Fibroblast of skin of left quadriceps (primary cell): ENCODE measurements at places on chromosomes 12 and 14.

GRCh38 chr12:40028296-40028695, 77.6 kb downstream of the SLC2A13 start:
- DNase-seq = no peak

DNA sequence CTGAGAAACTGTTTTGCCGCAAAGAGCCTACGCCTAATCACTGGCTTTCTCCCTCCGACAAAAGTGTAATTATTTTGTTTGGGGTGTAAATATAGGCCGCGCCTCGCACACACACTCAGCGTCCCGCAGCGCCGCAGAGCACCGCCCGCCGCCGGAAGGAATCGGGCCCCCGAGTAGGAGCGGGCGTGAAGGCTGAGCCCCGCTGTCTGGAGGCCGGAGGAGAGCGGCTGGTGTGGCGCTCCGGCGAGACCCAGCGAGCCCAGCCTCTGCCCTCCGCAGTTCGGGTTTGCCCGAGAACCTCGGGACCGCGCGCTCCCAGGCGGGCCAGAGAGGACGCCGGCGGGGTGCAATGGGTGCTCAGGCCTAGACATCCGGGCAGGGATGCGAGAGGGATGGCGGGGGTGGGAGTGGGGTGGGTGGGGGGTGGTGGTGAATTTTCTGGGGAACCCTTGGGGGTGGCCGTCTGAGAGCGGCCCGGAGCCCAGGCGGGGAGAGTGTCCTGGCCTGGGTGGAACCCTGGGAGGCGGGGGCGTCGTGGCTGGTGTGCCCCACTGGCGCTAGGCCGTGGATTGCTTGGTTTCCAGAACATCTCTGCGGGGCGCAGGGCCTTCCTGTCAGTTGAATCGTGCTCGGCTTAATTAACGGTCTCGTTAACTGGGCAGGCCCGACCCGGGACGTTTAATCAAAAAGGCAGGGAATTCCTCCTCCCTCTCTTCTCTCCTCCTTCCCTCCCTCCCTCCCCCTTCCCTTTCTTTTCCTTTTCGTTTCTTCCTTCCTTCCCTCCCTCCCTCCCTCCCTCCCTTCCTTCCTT, 4.7 kb upstream of the LHX5 start:
- no peak for DNase-seq

- DNase-seq = peak; percentile 3
These were observed 28.0 kb downstream of the CEP290 start for GRCh38 chr12:88113871-88114270.

DNA sequence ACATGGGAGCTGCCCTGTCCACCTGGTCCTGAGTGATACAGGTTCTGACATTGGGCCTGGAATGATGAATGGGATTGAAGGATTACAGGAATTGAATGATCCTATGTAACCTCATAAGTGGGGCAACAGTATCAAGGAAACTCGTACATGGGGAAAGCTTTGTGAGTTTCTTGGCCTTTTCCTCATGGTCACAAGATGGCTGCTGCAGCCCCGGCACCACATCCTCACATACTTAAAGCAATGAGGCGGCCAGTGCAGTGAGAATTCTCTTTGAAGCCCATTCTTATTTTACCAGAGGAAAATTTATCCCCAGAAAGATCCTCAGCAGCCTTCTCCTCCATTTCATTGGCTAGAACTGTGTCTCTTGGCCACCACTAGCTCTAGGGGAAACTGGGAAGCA, 91.9 kb downstream of the AACS start:
- no peak for DNase-seq

- no peak for DNase-seq
These were observed 163.1 kb downstream of the CACNA1C start for GRCh38 chr12:2215709-2216560.

DNA sequence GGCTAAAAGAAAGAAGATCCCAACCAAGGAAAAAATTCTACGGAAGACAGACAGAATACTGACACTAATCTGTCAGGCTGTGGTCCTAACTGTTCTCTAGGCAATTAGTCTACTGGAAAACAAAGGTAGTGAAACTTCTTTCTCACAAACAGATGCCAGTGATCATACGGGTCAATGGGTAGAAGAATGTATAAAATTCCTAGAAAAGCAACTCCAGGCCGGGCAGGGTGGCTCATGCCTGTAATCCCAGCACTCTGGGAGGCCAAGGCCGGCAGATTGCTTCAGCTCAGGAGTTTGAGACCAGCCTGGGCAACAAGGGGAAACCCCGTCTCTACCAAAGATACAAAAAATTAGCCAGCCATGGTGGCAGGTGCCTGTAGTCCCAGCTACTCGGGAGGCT, 64.8 kb downstream of the HECTD4 start:
- DNase-seq = no peak

GRCh38 chr12:11876307-11876706, 194.4 kb upstream of the BCL2L14 start:
- DNase-seq = no peak

DNA sequence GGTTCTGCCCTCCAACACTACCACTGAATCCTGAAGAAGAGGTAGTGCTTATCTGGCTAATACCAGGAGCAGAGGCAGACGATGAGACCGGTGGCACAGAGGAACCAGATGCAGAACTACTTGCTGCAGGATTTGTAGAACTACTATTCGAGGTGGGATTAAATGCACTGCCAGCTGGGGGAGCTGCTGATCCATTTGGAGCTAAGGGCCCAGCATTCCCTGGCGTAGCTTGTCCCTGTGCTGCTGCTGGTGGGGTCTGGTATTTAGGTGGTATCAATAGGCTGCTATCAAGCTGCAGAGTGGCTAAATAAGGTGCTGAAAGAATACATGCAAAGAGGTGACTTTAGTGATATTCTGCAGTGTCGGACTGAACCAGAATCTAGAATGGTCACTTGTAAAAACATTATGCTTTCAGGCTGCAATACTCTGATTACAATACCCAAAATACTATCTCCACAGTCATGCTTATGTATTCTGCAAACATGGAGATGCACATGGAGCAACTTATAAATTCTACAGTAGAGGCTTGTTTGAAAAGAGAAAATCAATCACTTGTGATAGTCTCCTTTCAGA, 294.2 kb downstream of the MED13L start:
- no peak for DNase-seq

DNA sequence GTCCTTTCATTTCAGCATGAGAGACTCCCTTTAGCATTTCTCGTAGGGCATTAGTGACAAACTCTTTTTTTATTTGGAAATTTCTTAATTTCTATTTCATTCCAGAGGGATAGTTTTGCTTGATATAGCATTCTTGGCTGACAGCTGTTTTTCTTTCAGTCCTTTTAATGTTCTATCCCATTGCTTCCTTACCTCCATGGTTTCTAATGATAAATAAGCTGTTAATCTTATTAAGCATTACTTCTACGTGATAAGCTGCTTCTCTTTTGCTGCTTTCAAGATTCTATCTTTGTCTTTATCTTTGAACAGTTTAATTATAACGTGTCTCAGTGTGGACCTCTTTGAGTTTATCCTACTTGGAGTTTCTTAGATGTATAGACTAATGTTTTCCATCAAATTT, 11.6 kb upstream of the TMEM63C start:
- no peak for DNase-seq

DNA sequence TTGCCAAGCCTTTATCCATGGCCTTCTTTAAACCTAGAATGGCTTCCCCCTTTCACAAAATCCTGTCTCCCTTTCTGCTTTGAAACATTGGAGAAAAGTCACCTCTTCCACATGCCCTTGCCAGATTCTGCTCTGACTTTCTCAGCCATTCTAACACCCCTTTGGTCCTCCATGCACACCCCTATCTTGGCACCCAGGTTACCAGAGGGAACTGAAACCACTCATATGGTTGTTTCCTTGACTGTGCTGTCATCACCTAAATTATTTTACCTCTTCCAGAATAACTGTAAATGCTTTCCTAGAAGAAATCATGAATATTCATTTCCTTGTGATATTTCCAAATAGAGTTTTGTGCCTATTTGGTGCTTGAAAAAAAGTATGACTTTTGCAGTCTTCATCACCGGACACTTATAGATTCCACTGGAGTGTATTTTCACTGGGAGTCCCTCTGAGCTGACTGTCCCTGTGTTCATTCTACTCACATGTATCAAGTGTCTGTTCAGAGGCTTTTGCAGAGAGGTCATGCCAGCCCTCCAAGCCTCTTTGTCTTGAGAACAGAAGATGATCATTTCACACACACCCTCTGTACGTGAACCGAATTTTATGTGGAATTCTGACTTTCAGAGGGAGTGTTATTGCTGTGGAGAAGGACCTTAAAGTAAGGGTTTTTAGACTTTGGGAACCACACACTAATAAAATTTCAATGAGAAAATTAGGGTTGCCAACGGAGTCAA, 74.1 kb downstream of the PLXNC1 start:
- no peak for DNase-seq

- DNase-seq = no peak
These were observed 5.8 kb upstream of the KRT80 start for GRCh38 chr12:52197371-52198231.

GRCh38 chr14:21023817-21024584, 860 bp downstream of the NDRG2 start:
- DNase-seq = no peak

DNA sequence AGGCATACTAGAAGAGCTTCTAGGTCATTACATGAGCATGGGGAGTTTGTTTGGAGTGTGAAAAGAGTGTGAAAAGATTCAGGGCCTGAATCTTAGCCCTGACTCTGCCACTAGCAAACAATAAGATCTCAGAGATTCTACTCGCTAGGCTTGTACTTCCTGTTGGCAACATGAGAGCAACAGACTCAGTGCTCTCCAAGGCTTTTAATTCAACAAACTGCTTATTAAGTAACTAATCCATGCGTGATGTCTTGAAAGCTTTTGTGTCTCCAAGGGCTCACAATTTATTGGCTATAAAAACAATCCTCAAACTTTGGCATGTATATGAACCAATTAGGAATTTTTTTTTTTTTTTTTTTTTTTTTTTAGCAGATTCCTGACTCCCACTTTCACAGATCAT, 105.1 kb downstream of the STXBP6 start:
- no peak for DNase-seq
